ENCODE measurements at places on chromosomes 1 and 21. TPM values are rescaled to one million over a fixed set of nuclear protein-coding genes. Genes with fewer than 3 reads are reported as not detected.

Gene KRTAP13-2
- not detected for total RNA-seq

Gene NASP
- total RNA-seq, result 193 TPM

Gene FAAH
- 25.9 TPM for total RNA-seq

Gene SH3D21
- 18.9 TPM for total RNA-seq

Gene ERG
- 0.49 TPM for total RNA-seq

Gene AMY1B
- total RNA-seq, result not detected

Gene PDE9A
- total RNA-seq, result 0.72 TPM

Gene LCE6A
- not detected for total RNA-seq

Gene HPCA
- total RNA-seq, result 1.2 TPM

Gene SPRR5
- total RNA-seq, result not detected

Gene RBP7
- total RNA-seq, result 28.9 TPM

Gene ITLN2
- total RNA-seq, result not detected

Gene PRMT2
- total RNA-seq, result 60.5 TPM

Gene FAM131C
- total RNA-seq, result 3.4 TPM

Gene KRTAP23-1
- not detected for total RNA-seq

Gene GPR37L1
- total RNA-seq, result 0.44 TPM

Gene ANKRD65
- 1.9 TPM for total RNA-seq

Gene RNF11
- total RNA-seq, result 86.0 TPM

Gene ZSCAN20
- 6.9 TPM for total RNA-seq
